Psoas muscle (tissue), 8 donors: ENCODE measurements at places on chromosomes 11 and 22. TPM values are rescaled to one million over a fixed set of nuclear protein-coding genes. Genes with fewer than 3 reads are reported as not detected.

ROBO4 gene
- total RNA-seq = 16.5 TPM

OR4C15 gene
- total RNA-seq = not detected

GRCh38 chr11:26993965-26994457, at the start of gene FIBIN:
FIBIN (plus strand) TSS chr11:26994112; CDS start chr11:26994527, 415 bp downstream.
- peak; percentile 68 for DNase-seq

DNA sequence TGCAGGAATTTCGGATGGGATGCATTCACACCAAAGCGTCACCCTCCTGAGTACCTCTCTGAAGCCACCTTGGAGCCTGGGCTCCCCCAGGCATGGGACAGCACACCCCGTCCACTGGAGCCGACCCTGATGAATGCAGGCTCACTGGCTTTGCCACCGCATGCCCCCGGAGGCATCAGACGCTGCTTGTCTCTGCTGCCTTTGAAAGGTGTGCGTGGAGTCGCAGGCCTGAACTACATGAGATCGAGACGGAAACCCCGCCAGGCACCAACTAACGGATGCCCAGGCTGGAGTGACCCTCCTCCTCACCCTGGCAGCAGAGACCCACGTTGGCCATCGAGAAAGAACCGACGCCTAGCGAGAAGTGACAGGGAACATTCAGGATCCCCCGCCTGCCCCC, 22.5 kb downstream of the KRTAP5-5 start:
- no peak for DNase-seq

ALDH3B1 gene
- total RNA-seq = 1.7 TPM

DNA sequence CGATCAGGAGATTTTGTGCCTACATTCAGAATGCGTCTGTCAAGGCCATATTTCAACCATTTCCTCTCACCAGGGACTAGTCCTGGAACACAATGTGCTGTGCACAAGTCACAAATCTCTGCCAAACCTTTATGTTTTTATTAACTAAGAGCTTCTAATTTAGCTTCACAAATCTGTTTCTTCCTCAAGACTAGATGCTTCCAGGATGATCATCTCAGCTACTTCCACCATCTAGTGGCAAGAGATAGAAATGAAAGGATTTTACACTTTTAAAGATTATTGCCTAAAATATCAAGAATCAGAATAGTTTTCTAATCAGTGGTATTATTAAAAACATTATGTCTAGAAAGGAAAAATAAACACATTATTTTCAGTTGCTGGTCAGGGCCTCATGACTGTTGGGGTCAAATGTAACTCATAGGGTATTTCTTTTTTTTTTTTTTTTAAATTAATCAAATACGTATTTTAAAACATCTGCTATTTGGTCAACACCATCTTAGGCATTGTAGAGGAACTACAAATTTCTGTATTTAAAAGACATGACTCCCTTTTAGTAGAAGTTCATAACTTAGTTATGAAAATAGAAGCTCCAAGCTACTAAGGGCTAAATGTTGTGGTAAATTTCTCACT, 1102.6 kb downstream of the DLG2 start:
- no peak for DNase-seq

GRCh38 chr11:60950933-60951605, 907 bp downstream of the SLC15A3 start:
- peak; percentile 35 for DNase-seq

- peak; percentile 11 for DNase-seq
Observed at GRCh38 chr22:49332691-49333090, 495.0 kb downstream of the BRD1 start.

FXYD2 gene
- total RNA-seq = 0.69 TPM

GRCh38 chr11:131373756-131374155, 3.3 kb downstream of the NTM start:
- no peak for DNase-seq

TST gene
- 18.4 TPM for total RNA-seq

OR4A16 gene
- not detected for total RNA-seq

- no peak for DNase-seq
Observed at GRCh38 chr11:122082205-122082604, 33.8 kb downstream of the BLID start.

GRCh38 chr11:17159441-17159840, 48.3 kb downstream of the PIK3C2A start:
- no peak for DNase-seq

- peak; percentile 69 for DNase-seq
Observed at GRCh38 chr22:50209893-50210292, 9.1 kb downstream of the SELENOO start.

DNA sequence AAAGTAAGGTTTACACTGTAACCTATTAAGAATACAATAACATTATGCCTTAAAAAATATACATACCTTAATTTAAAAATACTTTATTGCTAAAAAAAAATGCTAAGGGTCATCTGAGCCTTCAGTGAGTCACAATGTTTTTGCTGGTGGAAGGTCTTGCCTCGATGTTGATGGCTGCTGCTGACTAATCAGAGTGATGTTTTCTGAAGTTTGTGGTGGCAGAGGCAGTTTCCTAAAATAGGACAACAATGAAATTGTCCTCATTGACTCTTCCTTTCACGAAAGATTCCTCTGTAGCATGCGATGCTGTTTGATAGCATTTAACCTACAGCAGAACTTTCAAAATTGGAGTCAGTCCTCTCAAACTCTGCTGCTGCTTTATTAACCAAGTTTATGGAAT, 97.6 kb downstream of the FAT3 start:
- DNase-seq = no peak

DNA sequence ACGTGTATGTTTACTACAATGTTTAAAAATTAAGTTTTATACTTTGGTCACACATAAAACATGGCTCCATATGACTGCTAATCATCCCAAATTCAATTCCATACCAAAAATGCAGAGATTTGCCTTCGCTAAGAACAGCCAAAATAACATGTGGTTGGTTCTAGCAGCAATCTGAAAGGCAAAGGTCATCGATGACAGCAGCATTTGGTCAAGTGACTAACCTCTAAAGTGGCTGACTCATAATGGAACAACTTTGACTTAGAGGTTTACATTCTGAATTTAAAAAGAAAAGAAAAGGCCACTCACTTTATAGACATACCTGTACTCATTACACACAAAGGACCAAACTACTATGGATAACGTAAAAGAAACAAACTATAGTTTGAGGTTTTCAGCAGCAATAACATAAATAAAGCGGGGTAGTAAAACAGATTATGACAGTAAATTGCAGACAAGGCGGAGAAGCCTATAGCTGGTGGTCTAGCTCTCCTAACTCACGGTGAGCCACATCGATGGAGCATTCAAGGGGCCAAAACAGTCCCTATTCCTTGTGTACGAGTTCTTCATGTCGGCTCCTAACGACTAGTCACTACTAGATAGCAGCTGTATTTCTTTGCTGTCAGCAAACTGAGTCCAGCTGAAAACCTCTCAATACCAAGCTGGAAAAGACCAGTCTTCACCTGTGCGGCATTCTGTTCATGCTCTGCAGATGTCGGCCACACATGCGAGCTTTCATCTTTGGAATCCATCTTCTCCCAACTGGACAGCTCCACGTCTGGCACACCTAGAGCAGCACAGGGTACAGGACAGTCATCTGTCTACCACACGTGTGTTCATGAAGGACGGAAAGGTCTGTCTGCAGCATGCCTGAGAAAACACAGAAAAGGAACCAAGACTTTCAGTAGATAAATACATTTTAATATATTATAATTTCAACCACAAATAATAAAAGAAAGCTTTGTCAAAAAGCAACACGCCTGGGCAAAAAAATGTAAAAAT, 42.1 kb downstream of the PRDM10 start:
- no peak for DNase-seq

GRCh38 chr11:90512846-90513245, 290.0 kb upstream of the CHORDC1 start:
- DNase-seq = no peak

- peak; percentile 86 for DNase-seq
Observed at GRCh38 chr11:57778318-57779037, 16.9 kb downstream of the CTNND1 start.

- peak; percentile 21 for DNase-seq
Observed at GRCh38 chr22:31829505-31829904, 75.7 kb downstream of the DEPDC5 start.

STK33 gene
- 3.6 TPM for total RNA-seq

DNA sequence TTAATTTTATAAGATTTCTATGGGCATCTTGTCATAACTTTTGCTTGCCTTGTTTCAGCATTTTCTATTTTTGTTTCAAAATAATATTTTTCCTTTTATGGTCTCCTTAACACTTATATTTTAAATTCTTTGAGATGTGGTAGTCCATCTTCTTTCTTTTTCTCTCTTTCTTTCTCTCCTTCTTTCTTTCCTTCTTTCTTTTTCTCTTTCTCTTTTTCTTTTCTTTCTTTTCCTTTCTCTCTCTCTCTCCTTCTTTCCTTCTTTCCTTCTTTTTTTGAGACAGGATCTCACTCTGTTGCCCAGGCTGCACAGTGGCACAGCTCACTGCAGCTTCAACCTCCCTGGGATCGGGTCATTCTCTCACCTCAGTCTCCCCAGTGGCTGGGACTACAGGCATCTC, 36.1 kb upstream of the OR10G7 start:
- DNase-seq = no peak

GGTLC3 gene
- total RNA-seq = not detected

GRCh38 chr11:104333977-104334376, 170.0 kb upstream of the PDGFD start:
- no peak for DNase-seq

DNA sequence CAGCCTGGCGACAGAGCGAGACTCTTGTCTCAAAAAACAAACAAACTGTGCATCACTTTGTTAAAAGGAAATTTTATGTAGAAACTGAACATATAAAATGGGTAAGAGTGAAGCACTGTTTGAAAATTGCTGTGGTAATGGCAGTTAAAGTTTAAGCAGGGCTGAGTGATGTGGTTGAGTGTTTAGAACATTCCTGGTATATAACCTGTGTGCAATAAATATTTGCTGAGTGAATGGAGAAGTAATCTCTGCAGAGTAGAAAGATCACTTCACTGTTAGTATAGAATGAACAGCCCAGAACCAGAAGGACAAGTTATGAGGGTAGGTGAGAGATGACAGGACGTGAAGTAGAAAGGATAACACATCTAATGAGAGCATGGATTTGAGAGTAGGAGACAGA, 27.3 kb downstream of the CECR2 start:
- DNase-seq = no peak

GRCh38 chr11:8794126-8794525, 111.5 kb downstream of the RPL27A start:
- DNase-seq = no peak

PYGM gene
- 1,583 TPM for total RNA-seq

TRIM29 gene
- 0.24 TPM for total RNA-seq
